ENCODE measurements at places on chromosomes 11 and 22.

GRCh38 chr11:21082853-21083252, 413.5 kb downstream of the NELL1 start:
- DNase-seq = no peak

- DNase-seq = no peak
These were observed 118.1 kb downstream of the ATM start for GRCh38 chr11:108340973-108341372.

DNA sequence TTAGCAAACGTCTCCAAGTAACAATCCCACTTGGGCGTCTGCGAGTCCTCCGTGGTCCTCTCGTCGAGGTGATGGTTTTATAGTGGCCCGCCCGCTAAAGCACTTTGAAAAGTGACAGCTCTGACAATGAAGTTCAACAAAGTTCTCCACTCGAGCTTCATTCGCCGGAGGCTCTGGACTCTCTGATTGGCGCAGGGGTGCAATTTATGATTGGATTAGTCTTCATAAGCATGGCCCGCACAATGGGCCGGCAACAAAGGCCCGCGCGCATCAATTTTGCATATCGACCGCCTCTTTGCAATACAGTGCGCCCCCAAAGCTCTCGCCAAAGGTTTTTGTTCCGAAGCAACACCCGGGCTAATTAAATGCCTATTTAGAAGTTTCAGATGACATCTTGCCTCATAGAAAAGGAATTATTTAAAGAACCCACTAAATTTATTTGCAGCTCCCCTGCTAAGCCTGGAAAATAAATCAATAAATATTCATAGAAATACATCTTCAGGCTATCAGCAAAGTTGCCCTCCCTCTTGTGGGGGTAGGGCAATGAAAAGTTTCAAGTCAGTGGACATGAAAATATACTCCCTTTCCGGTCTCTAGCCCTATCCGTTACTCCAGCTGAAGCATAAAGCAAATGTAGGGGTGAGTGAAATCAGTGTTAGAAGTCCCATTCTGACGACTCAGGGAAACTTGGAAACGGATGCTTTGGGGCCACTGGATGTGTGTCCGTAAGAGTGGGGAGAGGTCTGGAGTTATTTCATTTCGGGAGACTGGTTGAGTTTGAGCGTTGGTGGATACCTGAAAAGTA, at the start of gene DBX1:
DBX1 (minus strand) TSS at position 51 of the 805 bp plus-strand sequence. CDS start 151 bp downstream, outside the sequence.
- DNase-seq = no peak

GRCh38 chr11:12526789-12527188, 147.4 kb upstream of the TEAD1 start:
- no peak for DNase-seq

DNA sequence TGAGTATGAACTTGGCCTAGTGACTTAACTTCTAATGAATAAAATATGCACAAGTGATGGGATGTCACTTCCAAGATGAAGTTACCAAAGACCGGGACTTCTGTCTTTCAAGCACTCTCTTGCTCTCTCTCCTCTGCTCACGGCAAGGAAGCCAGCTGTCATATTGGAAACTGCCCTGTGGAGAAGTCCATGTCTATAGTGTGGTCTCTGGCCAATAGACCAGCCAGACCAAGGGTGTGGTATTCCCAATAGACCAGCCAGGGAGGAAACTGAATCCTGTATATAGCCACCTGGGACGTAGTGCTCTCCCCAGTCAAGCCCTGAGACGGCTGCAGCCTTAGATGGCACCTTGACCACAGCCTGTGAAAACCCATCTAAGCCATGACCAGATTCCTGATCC, 93.2 kb upstream of the ALX4 start:
- DNase-seq = no peak

GRCh38 chr11:76561245-76561644, 109.3 kb downstream of the LRRC32 start:
- DNase-seq = no peak

GRCh38 chr11:115745066-115745465, 240.9 kb upstream of the CADM1 start:
- DNase-seq = no peak

- no peak for DNase-seq
These were observed 893.3 kb downstream of the FAM181B start for GRCh38 chr11:81840380-81840779.

GRCh38 chr11:579830-580601, 3.7 kb downstream of the PHRF1 start:
- no peak for DNase-seq

DNA sequence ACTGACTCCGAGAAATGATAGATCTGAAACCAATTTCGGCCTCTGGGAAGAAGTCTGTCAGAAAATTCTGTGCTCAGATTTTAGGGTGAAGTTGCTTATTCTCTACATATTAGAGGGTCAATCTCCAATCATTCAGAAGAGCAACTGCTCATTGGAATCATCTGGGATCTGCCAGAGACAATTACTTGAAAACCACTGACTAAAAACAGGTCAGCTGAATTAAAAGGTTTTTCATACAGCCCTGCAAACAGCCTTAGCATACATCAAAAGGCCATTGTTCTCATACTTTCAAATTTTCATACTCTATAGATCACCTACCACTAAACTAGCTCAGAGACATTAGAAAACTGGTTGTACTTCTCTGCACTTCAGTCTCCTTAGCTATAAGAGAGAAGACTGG, 289.7 kb upstream of the PITPNB start:
- DNase-seq = no peak

GRCh38 chr11:64719406-64719805, 3.6 kb downstream of the NRXN2 start:
- DNase-seq = no peak

GRCh38 chr11:122159173-122159721, 43.2 kb upstream of the BLID start:
- DNase-seq = no peak

- no peak for DNase-seq
These were observed 1.8 kb downstream of the MTMR2 start for GRCh38 chr11:95922099-95922498.

DNA sequence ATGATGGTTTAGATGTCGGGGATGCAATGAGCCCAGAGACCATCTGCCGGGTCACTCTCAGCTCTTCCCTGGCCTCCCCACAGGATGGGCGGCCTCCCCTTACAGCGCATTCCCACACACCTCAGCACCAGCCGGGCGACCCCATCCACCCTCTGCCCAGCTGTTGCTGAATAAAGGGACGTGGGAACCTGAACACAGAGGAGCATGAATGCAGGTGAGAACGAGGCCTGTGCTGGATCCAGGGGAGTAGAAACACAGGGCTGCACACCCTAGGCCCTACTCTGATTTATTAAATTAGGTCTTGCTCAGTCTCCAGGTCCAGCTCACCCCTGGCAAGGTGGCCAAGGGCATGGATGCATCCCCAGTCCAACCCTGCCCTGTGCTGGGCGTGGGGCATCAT, 180.5 kb downstream of the CTTN start:
- no peak for DNase-seq

GRCh38 chr22:22661275-22661674, 16.9 kb downstream of the GGTLC2 start:
- no peak for DNase-seq

GRCh38 chr22:30210235-30210909, 36.2 kb downstream of the LIF start:
- no peak for DNase-seq

DNA sequence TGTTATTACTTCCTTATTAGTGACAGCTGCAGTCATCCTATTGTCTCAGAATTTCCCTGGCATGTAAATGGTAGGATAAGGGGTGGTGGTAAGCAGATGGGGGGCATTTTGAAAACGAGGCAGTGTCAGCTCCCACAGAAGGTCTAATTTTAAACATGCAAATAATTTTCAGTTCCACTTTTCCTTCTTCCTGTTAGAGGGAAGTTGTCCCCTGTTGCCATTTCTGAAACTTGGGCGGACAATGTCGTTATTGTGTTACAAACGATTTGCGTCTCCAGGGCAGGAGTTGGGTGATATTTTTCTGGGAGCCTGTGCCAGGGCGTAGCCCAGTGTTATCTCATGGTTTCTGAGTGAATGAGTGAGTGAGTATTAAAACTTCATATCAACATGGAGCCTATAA, 7.4 kb downstream of the PTPRJ start:
- no peak for DNase-seq

DNA sequence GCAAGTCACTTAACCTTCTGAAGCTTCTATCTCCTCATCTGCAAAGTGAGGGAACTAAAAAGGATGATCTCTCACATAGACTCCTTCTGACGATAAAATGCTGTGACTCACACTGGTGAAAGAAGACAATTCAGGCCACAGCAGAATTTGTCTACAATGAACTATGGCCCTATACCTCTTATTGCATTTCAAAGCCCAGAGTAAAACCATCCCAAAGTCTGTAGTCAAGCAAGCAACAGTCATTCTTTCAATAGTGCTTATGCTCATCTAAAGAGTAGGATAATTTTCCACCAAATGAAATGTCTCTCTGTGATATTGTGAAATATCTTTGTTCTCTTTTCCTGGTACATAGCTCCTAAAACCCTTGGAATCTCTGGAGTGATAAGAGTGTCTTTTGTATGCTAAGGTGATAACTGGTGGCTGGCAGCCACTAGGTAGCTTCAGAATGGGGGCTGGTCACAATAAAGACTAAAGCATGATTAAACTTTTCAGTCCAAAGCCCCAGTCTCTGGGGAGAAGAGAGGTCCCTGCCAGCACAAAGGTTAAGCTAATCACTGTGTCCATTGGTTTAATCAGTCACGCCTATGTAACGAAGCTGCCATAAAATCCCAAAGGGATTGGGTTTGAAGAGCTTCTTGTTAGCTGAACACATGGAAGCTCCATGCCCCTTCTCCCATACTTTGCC, 30.8 kb downstream of the SYTL2 start:
- DNase-seq = no peak

GRCh38 chr22:48456449-48456848, 1371.2 kb downstream of the BRD1 start:
- no peak for DNase-seq

GRCh38 chr11:74535371-74536160, 42.0 kb upstream of the LIPT2 start:
- no peak for DNase-seq

All from activated T-cell treated with anti-CD3 and anti-CD28 coated beads for 48 hours (primary cell).